ENCODE measurements at places on chromosomes 6 and 20. TPM values are rescaled to one million over a fixed set of nuclear protein-coding genes. Genes with fewer than 3 reads are reported as not detected.

GRCh38 chr6:128179876-128180438, 279.1 kb upstream of the THEMIS start:
- no peak for DNase-seq

- DNase-seq, result no peak
These were observed 110.1 kb upstream of the PTPN1 start for GRCh38 chr20:50399917-50400704.

C20orf141 gene
- total RNA-seq, result not detected

- DNase-seq, result no peak
These were observed at the start of gene SLC17A3 for GRCh38 chr6:25874118-25874517. SLC17A3 (minus strand) TSS chr6:25874243; CDS start chr6:25868387, 5,856 bp downstream.

DNA sequence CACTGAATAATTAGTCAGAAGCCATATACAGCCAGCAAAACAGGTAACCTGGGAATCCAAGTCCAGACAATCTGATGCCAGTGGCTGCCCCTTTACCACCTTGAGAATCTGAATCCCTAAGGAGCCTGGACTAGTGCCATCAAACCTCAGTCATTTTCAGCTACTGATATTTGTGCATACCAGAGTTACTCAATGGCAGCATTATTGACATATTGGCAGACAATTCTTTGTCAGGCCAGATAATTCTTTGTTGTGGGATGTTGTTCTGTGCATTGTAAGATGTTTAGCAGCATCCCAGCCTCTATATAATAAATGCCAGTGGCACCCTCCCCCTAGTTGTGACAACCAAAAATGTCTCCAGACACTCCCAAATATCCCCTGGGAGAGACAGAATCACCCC, 3.2 kb upstream of the EIF2S2 start:
- no peak for DNase-seq

GRCh38 chr6:20314866-20315845, 86.5 kb upstream of the E2F3 start:
- DNase-seq, result no peak

GRCh38 chr20:18886756-18887155, 73.2 kb downstream of the SCP2D1 start:
- DNase-seq, result no peak

DNA sequence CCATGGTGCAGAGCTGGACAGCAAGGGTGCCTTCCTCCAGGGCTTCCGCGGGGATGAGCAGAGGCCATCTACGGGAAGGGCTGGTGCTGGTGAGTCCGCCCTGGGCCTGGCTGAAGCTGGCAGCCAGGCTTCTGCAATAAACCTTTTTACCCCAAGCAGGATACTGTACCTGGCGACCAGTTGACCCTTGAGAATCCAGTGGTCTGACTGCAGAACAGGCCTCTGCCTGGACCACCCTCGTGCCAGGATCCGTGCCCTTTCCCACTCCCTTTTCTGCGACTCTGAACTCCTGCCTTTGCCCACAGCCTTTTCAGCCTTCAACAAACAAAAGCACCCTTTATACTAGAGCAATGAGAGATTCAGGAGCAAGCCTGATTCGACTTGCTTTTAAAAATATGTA, 18.9 kb downstream of the CDH26 start:
- no peak for DNase-seq

GRCh38 chr20:24829649-24830370, 119.3 kb upstream of the CST7 start:
- DNase-seq, result no peak

LAMA2 gene
- total RNA-seq, result 1.5 TPM

DNA sequence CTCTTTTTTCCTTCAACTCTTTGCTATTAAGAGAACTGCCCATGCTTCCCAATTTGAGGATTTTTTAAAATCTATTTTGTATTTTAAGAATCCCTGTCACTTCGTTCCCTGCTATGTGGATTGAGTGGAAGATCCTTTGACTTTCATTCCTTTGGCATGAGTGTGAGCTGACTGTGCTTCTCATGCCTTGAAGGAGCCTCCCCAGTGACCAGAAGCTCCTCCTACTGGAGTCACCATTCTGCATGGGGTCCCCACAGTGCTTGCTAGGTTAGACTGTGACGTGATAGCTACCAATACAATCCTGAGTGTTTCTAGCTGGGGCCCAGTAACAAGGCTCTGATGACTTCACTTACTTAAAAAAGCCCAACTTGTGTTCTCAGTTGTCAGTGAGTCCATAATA, 104.4 kb upstream of the LAMP5 start:
- DNase-seq, result no peak

All from activated CD8-positive, alpha-beta T cell treated with anti-CD3 and anti-CD28 coated beads for 36 hours (primary cell).